ENCODE measurements at places on chromosomes 6 and 20.

GRCh38 chr6:37262446-37263026 is 4.6 kb upstream of the TMEM217 start:
- no peak for DNase-seq

DNA sequence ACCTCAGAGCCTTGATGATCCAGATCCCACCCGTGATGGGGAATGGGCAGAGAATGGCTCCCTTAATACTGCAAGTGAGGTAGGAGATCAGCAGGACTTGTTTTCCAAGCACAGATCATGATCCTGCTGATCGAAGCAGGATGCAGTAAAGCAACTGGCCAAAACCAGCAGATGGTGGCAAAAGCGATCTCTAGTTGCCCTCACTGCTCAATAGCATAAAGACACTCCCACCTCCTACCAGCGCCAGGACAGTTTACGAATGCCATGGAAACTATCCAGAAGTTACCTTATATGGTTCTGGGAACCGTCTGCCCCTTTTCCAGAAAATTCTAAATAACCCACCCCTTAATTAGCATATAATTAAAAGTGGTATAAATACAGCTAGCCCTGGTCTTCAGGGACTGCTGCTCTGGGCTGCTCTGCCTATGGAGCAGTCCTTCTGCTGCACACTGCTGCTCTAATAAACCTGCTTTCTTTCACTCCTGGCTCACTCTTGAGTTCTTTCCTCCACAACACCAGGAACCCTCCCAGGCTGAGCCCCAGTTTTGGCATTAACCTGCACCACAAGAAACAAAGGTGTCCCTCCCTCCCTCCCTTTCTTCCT is 415.8 kb downstream of the PREX1 start:
- no peak for DNase-seq

DNA sequence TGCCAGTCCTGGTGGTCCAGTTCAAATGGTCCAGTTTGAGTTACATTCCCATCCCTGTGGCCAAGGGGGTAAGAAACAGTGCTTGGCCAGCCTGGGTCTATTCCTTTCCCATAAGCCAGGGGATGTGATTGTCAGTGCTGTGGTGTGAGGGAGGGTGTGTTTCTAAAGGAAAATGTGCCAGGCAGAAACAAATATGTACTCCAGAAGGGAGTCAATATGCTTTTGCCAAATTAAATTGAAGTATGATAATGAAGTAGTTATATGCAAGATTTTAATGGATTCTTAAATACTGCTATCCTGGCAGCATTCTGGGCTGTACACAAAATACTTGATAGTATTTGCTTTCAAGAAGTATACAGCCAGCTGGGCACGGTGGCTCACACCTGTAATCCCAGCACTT is 16.6 kb upstream of the PAQR8 start:
- no peak for DNase-seq

DNA sequence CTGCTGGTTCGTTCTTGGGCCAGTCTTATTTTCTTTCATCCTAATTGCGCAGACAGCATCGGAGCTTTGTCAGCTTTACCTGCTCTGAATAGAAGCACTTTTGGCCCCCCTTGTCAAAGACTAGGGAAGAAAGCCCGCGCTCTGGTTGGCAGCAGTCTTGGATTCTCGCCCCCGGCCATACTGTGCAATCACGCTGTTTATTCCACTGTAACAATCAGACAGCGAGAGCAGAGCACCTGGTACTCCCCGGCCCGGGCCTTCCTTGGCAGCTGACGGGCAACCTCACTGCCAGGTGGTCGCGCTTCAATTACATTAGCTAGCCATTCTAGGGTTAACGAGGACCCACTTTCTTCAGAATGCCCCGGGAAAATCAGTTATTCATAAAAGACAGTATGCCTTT is 72.6 kb downstream of the INSM1 start:
- no peak for DNase-seq

DNA sequence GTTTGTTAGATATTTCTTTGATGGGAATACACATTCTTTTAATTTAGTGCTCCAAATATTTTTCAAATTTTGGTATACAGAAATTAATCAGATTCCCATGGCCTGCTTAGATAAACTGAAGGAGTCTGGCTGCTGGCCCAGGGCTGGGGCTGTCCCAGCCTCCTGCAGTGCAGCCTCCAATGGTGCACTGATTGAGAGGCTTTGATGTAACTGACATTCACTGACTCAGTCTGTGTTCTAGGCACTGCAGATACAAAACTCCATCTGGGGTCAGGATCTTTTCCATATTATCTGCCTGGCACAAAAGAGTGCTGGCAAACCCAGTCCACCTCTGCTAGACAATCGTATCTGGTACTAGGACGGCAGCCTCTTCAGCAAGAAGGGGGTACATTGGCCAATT is 64.8 kb downstream of the GRIK2 start:
- DNase-seq = no peak

DNA sequence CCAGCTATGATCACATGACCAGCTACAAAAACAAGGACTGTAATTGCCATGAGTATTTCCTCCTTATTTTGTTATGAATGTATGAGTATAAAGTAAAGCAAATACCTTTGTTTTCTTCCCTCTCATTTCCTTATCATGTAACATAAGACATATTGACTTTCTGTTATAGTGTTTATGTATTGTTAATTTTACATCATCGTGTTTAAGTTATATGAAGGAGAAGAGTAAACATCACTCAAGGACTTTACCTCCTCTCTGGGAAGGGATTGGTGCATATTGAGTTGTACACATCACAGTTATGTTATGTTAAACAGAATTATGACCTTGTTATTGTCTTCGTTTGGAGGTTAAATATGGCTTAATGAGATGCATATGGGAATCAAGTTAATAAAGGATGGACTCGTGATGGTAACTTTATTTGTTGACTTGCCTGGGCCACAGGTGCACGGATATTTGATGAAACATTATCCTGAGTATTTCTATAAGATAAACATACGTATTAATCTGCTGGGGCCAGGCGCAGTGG is 57.3 kb upstream of the CNKSR3 start:
- DNase-seq = no peak

DNA sequence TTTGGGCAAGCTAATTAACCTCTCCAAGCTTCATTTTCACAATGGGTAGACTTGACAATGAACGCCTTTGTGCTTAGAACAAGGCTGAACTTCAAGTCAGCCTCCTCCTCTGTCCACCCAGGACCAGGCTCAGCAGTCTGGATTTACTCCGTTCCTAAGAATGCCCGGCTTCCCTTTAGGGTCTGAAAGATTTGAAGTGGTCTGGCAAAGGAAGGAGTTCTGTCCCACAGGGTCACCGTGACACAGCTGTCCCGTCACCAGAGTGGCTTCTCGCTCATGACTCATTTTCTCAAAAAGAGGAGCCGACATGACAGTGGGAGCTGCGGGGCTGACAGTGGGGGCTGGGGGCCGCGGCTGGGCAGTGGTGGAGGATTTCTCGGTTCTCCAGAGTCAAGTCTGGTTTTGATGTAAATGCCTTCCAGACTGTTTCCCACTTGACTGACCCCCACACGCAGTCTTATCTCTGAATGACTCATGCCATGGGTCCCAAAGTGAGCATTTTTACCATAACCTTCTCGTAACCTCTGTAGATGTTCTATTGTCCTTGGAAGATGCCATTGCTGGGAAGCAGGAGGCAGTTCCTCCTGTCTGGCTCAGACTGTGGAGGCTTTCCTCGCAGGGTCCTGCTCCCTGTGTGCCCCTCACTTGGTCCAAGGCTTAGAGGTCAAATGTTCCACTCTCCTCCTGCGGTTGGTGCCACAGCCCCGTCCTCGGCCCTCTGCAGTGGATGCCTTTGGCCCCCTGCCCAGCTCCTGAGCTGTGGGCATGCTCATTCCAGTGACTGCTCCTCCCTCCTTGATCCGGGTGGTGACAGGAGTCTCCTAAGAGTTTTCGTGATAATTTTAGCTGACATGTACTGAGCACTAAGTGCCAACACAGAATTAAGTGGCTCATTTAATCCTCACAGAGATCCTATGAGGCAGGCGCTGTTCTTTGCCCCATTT is 253.1 kb downstream of the FNDC1 start:
- DNase-seq = no peak

DNA sequence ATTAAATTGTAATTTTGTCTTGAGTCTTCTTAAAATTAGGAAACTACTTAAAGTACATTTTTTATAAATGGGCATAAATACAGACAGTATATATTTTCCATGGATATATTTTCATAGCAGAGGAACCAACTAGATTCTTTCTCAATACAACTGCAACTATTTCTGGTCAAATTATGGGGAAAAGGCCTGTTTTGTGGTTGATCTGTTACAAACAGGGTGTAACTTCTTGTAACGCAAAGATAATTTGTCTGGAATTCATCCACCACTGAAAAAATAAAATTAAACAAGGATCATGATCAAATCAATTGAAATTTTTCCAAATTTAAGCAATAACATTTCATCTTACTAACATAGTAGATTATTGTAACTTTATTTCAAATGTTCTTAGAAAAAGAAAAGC is 67.2 kb upstream of the RNF146 start:
- no peak for DNase-seq

DNA sequence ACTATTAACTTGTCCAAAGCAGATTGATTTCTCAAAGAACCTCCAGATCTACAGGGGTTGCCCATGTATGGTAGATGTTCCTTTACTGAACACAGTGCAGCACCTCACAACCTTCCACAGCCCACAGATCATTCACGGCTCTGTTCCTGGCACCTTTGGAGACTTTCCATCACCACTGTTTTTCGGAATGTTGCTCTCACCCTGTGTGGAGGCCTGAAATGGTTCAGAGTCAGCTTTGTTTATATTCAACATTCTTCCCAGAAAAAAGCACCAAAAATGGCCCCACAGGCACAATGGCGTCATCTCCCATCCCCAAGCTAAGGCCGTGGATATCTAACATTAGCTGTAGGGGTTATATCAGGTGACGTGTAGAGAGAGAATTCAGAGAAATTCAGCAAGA is 74.7 kb downstream of the DHX35 start:
- DNase-seq = no peak

DNA sequence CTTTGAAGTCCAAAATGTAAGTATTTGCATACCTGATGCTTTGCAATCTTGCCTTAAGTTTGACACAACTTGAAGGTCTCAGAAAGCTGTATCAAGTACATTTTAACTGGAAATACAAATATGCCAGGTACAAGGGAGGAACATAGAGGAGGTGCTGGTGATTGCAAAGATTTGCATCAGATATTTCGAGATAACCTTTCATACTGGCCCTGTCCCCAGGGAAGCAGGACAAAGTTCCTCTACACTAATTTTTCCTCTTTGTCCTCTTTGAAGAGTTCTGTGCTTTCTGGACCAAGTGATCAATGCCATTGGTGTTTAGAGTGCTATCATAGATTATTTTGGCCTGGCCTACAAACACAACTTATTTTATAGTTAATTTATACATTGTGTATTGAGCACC is 686.1 kb downstream of the HACE1 start:
- no peak for DNase-seq

DNA sequence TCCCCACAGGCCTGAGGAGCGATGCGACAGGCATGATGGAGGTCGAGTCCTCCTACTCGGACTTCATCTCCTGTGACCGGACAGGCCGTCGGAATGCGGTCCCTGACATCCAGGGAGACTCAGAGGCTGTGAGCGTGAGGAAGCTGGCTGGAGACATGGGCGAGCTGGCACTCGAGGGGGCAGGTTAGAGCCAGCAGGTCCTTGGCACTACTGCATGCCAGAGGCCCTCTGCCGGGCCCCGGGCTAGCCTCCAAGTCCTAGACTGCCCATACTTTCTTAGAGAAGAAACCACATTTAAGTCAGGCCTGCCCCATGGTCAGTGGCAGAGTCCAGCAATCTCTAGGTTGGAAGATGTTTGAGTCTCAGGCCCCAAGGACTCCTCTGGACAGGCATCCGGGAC is 32.1 kb downstream of the PKIG start:
- no peak for DNase-seq

DNA sequence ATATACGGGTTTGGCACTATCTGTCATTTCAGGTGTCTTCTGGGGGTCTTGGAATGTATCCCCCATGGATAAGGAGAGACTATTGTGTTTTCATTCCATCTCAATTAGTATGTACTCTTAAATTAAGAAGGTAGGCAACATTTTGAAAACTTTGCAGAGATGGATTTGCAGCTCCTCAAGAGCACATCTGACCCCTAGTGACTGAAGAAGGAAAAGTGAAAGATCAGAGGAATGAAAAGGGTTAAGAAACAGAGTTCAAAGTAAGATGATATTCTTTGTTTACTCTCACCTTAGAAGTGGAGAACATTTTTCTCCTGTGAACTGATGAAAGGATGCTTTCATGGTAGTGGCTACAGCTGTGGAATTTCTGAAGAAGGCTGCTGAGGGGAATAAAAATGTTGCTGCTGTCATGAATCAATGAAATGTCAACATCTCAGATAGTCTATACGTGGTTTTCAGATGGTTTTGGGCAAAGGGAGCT is 41.5 kb downstream of the SH3BGRL2 start:
- DNase-seq = peak; percentile 12

- DNase-seq = no peak
Observed at GRCh38 chr20:32526125-32526524, 59.0 kb downstream of the NOL4L start.

DNA sequence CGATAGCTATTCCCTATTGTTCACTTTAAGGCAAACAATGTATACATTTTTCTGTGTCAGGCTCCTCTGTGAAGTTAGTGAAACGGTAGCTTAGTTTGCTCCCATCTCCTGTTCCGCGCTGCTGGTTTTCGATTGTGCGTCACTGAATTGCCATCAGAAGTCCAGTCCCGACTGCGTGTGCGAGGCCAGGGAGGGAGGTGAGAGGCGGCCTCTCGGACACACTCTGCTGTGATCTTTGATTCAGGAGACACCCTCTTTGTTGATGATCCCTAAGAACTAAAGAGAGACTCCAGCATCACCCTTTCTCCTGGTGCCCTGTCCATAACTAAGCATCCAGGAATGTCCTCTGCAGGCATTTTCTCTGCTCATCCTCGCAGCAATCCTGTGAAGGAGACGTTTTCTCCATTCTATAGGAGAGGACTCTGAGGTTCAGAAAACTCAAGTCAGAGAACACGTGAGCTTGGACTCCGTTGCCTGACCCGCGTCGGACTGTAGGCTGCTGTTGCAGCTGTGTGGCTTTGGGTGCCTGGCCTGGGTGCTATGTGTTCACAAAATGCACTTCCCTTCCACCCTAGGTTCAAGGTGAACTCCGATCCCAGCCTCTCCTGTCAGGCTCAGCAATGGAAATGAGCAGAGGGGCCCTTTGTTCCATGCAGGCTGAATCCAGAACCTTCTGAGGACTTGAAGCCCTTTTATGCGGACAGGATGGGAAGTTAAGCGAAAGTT is 24.1 kb upstream of the UNC93A start:
- DNase-seq = no peak

GRCh38 chr6:17790489-17790888 is 83.8 kb upstream of the NUP153 start:
- DNase-seq = no peak
